ENCODE measurements at places on chromosomes 2 and 18.

- no peak for DNase-seq
These were observed 41.6 kb upstream of the GPR39 start for GRCh38 chr2:132374961-132375360.

GRCh38 chr2:214014551-214015220, 396.2 kb upstream of the VWC2L start:
- DNase-seq, result no peak

- DNase-seq, result peak; percentile 62
These were observed 65.7 kb downstream of the SPRED2 start for GRCh38 chr2:65366595-65367125.

DNA sequence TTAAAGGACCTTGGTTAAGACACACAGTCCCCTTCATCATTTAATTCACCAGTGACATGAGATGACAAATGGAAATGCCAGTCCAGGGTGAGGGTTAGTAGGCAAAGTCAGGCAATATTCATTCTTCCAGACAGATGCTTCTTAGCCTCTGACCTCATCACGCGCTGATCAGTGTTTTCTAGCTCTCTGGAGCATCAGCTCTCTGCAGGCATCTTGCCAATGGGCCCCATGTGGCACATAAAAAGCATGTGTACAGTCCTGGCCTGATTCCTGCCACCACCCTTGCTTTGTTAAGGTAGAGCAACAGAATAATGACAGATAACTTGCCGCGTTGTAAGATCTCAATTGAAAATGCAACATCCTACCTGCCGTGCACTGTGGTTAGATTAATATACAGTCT, 20.3 kb upstream of the NPAS2 start:
- DNase-seq, result no peak

- DNase-seq, result no peak
These were observed 54.7 kb upstream of the RNU4ATAC start for GRCh38 chr2:121475811-121476571.

- DNase-seq, result no peak
These were observed 67.6 kb downstream of the AAK1 start for GRCh38 chr2:69575926-69576325.

DNA sequence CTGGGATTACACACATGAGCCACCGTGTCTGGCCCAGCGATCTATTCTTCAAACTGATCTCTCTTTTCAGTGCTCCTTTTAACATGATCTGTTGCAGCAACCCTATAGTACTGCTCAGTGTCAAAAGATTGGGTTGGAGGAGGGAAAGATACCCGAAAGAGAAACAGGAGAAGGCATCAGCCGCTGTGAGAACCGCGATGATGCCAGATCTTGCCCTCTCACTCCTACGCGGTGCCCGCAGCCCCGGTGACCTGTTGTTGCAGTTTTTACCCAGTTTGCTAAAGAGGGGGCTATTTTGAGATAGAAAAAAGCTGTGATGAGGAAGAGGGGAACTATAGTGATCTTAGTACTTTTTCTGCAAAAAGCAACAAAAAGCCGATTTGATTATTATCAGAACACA, 335.5 kb downstream of the KCNS3 start:
- no peak for DNase-seq

- DNase-seq, result no peak
These were observed 630.5 kb upstream of the FANCL start for GRCh38 chr2:58871469-58872142.

GRCh38 chr2:190340369-190340768, 3.0 kb upstream of the INPP1 start:
- no peak for DNase-seq

GRCh38 chr18:79367989-79368388, 27.7 kb upstream of the NFATC1 start:
- no peak for DNase-seq

DNA sequence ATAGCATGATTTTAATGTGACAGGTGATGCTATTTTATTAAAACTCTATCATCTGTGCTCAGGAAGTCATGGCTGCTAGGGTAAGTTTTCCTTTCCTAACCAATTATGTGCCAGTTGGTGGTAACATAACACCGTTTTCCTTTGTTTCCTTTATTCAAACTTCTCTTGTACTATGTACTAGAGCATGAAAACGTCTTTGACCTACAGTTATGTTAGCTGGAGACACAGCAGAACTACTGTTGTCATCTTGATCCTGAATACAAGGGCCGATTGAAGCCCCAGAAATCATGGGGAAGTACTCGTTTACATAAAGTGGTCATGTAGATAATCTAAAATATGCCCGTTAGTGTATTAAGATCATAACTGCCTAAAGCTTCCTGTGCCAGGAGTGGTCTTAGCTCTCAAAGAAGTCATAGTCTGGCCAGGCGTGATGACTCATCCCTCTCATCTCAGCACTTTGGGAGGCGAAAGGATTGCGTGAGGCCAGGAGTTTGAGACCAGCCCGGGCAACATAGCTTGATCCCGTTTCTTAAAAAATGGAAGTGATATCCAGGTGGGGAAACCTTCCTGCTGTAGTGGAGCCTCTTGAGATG, 20.5 kb downstream of the NEDD4L start:
- DNase-seq, result no peak

DNA sequence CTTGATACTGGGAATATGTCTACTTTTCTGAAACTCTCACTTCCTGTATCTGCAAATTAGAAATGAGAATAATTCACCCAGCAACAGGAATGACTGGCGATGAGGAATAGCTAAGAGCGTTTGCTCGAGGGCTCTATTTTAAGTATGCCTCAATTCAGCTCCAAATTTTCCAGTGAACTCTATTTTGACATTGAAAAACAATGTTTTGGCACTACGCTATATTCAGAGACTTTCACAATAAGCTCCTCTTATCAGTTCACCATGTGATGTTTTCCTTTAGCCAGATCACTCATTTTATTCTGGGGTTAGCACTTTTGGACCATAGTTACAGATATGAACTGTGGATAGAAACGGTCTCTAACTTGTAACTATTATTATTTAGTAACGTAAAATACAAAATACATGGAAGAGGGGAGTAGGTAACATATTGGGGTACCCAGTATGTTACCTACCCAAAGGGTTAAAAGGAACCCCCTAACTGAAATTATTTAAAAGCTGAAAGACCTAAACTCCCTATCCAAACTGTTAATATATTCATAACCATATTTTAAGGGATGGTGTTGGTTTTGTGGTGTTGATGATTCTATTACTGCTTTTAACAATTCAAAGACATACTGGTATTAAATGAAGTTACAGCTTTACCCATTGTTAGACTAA, 28.1 kb downstream of the SLC40A1 start:
- no peak for DNase-seq

GRCh38 chr2:62363166-62363565, 142.8 kb downstream of the TMEM17 start:
- DNase-seq, result no peak

DNA sequence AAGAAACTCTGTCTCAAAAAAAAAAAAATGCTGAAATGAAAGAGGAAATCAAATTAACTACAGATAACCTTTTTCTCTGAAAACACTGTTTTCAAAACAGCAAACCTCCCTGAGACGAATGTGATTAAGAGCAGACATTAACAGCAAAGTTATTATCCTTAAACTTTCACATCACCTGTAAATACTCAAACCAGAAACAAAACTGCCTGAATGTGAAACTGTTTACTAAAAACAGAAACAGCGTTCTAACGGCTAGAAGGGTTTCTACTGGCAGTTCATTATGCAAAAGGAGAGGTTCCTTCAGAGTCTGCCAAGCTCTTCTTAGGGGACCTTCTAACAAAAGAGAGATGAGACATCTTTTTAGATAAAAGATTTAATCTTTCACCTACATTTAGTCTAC, 45.9 kb downstream of the PNO1 start:
- no peak for DNase-seq

DNA sequence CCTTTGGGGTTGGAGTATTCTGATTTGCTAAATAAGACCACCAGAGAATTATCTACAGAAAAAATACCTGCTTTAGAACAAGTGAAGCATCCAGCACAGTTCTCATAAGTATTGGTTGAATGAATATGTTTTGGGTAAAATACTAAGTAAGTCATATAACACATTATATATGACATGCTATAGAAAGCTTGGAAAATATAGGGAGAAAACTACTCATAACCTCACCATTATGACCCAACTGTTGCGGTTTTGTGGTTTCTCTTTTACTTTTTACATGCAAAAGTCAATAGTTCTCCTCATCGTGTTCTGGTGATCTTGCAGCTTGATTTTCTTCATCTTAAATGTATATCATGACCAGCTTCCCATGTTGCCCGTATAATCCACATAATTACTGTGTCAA, 66.2 kb downstream of the DIPK1C start:
- DNase-seq, result no peak

- no peak for DNase-seq
These were observed 1.1 kb downstream of the CNDP2 start for GRCh38 chr18:74497324-74497676.

DNA sequence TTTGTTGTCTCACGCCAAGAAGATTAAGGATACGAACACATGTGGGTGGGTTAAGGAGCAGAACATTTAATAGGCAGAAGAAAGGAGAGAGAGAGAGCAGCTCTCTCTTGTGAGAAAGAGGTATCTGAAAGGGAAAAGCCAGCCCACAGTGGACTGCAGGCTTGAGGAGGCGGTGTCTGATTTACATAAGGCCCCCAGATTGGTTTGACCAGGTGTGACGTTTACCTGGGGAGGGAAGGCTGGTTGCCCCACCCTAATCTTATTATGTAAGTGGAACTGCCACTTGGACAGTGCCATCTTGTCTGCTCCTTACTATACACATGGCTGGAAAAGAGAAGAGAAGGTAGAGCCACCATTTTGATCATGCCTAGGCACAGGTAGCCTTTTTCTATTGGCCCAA, 189.2 kb downstream of the NCK2 start:
- no peak for DNase-seq

- DNase-seq, result peak; percentile 37
These were observed 146.3 kb downstream of the WDSUB1 start for GRCh38 chr2:159140070-159140769.

DNA sequence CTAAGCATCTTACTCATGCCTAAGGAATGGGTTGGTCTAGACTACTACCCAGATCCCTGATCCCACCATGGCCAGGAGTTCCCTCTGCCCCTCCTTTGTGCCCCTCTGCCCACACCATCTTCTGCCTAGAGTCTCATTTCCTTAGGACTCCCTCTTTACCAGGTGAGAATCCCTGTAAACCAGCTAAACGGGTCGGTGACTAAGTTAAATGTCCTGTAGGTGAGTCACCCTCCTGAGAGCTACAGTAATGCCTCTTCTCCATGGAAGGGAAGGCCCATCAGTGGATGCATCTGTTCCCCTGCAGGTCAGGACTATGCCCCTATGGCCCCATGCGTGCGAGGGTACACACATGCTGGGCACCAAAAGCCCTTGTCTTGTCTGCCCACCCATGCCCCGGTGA, 25.4 kb downstream of the PTGR3 start:
- no peak for DNase-seq

- DNase-seq, result no peak
These were observed 214.2 kb downstream of the PTGR3 start for GRCh38 chr18:74994502-74995418.

GRCh38 chr2:85727798-85728197, 26.0 kb upstream of the ATOH8 start:
- no peak for DNase-seq

DNA sequence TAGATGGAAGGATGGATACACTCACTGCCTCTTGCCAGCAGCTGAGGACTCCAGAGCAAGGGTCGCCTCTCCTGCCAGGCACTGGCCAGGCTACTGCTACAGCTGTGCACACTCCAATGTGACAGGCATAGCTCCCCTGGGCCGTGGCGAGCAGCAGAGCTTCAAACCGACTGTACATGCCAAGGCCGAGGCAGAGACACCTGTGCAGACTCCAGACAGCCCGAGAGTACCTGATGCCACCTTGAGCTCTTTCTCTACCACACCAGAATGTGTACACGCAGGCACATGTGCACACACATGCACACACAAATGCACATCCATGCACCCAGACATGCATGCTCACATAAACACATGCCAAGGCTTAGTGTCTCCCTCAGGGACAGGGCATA, 508.3 kb upstream of the MYT1L start:
- DNase-seq, result no peak

DNA sequence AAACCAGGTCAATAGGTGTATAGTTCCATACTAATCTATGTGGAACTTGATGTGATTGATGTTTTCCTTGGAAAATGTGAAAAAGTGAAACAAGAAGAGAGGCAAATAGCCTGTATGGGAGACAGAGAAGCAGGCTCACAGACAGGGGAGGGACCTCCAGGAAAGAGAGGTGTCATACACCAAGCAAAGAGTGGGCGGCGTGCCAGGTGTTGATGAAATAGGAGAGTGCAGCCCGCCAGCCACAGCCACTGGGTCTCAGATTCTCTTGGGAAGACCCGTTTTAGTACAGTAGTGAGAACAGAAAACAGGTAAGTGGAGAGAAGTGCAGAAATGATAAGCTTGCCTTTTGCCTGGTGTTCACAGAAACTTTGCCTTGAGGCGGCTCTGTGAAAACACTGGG, 301.9 kb downstream of the ZNF407 start:
- DNase-seq, result no peak

DNA sequence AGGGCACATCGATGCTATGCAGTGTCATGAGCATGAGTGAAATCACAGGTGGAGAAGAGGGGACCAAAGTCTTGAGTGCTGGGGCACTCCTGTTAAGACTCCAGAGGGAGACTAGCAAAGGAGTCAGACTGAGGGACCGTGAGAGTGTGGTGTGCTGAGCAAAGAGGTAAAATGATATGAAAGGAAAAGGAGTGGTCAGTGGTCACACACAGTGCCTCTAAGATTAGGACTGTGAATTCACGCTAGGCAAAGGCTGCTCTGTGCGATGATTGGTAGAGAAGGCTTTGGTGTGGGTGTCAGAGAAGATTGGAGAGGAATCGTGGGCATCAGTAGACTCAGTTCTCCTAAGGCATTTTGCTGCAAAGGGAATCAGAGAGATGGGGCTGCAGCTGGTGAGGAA, 12.8 kb downstream of the SOCS6 start:
- DNase-seq, result no peak

DNA sequence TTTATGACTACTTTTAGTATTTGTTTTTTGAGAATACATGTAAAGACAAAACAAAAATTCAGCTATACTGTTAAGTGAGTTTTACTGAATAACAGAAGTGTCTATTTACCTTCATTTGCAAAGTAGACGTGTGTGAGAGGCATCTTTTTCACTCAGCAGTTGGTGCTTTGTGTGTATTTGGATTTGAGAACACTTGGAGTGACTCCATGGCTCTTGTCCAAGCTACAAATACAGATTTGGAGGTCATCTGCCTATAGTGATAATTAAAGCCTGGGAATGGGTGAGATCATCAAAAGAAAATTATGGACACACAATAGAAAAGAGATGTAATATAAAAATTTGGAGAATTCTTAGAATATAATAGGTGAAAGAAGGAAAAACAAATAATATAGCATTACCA, 6.2 kb downstream of the NAB1 start:
- no peak for DNase-seq

DNA sequence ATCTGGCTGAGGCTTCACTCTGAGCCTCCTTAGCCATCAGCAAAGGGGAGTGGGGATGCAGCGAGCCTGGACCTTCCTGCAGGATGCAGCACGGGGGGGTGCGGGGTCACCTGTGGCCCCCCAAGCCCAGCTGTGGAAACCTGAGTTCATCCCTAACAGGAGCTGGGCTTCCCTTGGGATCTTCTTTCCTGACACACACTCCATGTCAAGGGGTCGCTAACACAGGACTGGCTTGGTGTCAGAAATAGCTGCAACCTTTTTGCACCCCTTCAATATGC, 174.7 kb downstream of the RTP5 start:
- DNase-seq, result no peak

Measured in SIG-M5 (cell line).